ENCODE measurements at places on chromosomes 12 and 14.

DNA sequence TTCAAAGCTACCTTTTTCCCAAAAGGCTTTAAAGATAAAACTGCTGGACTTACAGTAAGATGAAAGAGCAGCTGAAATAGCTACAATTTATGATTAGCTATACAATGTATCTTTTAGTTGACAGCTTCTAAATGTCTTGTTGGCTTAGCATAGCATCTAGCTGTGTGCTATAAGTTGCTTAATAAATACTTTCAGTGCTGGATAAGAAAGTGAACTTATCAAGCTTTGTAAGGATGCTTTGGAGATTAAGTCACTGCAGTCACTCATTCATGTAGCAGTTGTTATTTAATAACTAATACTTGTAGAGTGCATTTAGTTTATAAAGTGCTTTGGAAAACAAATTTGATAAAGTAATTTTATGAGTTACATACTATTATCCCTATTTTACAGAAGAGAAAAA is 14.6 kb downstream of the CFAP54 start:
- no peak for DNase-seq

- DNase-seq, result no peak
Observed at GRCh38 chr12:53657041-53657440, 18.8 kb downstream of the ATP5MC2 start.

DNA sequence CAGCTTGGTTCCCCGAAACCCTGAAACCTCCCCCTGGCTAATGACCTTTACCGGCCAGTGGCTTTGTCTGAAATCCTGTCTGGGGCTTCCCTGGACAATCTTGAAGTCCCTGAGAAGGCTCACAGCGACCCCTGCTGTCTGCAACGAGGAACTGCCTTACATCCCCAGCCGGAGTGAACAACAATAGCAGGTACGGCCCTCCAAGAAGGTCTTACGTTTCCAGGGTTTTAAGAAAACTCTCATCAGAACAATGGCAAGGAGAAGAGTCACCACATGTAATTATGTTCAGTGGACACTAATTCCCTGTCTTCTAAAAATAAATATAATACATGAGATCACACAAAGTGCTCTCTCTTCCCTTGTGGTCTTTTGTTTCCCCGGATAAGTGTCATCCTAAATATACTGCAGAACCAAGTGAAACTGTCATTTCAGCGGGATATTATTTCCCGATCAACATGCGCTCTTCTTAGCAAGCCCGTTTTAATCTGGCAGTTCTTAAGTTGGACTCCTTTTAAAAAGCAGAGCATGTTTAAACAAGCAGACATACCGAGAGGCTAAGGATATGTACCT is 53.3 kb downstream of the RBM19 start:
- peak; percentile 13 for DNase-seq

GRCh38 chr12:78864403-78864869 is at the start of gene SYT1:
TSS of gene SYT1 (plus strand) at chr12:78864774.
- DNase-seq, result no peak

DNA sequence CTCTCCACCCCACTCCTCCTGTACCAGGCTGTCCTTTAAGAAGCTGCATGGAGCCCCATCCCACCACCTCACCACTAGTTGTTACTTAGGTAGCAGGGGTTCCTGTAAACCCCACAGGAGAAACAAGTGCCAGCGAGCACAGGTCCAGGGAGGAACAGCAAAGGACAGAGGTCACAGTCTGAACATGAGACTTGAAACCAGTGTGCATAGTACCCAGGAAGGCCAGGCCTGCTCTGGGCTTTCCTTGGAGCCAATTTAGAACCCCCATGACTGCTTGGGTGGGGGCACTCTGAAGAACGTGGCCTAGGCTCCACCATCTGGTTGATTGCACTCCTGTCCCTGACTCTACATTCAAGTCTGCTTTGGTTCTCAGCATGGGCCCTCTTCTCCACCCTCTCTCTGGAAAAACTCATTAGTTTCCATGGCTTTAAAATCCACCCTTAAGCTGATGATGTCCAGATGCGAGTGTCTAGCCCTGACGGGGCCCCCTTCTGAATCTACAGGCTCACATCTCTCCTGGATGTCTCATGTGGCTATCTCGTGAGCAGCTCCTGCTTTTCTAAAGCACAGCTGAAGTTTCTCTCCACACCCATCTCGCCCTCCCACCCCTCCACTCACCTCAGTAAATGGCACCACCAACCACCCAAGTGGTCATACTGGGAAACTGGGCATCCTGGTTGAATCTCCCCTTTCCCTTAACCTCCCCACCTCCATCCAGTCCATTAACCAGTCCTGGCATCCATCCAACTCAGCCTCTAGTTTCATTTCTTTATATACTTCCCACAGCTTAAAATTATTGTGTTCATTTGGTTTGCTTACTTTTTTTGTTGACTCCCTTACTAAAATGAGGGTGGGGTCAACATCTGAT is 8.4 kb downstream of the KRT3 start:
- DNase-seq, result no peak

DNA sequence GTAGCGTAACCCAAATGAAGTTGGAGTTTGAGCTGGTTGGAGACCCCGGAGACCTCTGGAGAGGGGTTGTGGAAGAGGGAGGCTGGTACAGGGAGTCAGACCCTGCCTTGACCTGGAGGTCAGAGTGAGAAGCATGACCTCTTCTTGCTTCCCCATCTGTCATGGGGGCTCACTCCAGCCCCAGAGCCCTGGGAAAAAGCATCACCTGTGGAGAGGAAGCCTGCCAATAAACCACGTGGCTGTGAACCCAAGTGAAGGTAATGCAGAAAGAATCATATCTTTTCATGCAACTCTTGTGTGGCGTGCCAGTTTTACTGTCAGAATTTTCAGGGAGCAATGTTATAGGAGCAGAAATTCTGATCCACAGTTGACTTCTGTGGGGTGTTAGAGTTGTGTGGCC is 178.5 kb upstream of the PRICKLE1 start:
- DNase-seq, result no peak

DNA sequence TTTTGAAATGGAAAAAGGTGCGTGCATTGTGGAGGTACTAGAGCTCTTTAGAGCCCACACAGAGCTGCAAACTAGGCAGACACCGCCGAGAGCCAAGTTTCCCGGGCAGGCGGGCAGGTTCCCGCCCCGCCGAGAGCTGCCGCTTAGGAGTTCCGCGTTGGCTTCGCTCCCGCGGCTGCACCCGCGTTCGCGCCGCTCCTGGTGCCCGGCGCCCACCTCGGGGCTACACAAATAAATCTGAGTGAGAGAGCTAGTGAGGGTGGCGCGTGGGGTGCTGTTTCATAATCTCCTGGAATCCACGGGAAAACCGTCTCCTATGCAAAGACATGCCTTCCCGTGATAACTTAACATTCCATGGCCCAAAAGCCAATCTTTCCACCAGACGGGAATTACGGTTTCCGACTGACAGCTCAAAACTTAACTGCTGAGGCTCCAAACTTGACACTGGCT is 645 bp downstream of the KITLG start:
- no peak for DNase-seq

- no peak for DNase-seq
Observed at GRCh38 chr14:75928690-75929181, 53.1 kb downstream of the TGFB3 start.

GRCh38 chr14:62369919-62370560 is 607.8 kb downstream of the SNAPC1 start:
- no peak for DNase-seq

- no peak for DNase-seq
Observed at GRCh38 chr12:125160281-125160955, 95.2 kb downstream of the AACS start.

GRCh38 chr12:76470028-76470939 is 89.3 kb downstream of the OSBPL8 start:
- no peak for DNase-seq

DNA sequence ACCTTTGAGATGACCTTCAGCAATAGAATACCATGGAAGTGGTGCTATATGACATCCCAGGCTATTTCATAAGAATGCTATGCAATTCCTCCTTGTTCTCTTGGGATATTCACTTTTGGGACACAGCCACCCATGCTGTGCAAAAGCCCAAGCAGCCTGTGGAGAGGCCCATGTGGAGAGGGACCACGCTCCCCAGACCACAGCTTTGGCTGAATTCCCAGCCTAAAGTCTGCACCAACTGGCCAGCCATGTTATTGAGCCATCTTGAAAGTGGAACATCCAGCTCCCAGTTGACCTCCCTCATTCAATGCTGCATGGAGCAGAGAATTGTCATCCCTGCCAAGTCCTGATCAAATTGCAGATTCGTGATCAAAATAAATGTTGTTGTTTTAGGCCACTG is 275.1 kb downstream of the SUDS3 start:
- DNase-seq, result no peak

GRCh38 chr14:30638926-30639325 is 16.8 kb downstream of the SCFD1 start:
- DNase-seq, result no peak

DNA sequence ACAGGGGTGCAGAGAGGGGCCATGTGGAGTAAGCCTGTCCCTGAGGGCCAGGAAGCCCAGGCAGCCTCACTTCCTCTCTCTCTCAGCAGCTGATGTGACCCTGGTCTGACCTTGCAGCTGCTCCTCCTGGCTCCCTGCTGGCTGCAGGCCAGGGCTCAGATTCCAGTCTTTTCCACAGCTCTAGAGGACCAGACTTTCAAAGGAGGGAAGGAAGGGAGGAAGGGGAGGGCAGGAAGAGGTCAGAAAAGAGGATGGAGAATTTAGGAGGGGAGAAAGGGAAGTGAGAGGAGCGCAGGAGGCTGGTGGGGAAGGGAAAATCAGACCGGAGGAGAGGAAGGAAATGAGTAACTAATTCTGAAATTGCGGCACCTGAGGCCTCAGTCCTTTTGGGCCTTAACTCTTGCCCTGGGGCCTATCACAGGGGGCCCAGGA is 40.9 kb upstream of the VASH1 start:
- no peak for DNase-seq

DNA sequence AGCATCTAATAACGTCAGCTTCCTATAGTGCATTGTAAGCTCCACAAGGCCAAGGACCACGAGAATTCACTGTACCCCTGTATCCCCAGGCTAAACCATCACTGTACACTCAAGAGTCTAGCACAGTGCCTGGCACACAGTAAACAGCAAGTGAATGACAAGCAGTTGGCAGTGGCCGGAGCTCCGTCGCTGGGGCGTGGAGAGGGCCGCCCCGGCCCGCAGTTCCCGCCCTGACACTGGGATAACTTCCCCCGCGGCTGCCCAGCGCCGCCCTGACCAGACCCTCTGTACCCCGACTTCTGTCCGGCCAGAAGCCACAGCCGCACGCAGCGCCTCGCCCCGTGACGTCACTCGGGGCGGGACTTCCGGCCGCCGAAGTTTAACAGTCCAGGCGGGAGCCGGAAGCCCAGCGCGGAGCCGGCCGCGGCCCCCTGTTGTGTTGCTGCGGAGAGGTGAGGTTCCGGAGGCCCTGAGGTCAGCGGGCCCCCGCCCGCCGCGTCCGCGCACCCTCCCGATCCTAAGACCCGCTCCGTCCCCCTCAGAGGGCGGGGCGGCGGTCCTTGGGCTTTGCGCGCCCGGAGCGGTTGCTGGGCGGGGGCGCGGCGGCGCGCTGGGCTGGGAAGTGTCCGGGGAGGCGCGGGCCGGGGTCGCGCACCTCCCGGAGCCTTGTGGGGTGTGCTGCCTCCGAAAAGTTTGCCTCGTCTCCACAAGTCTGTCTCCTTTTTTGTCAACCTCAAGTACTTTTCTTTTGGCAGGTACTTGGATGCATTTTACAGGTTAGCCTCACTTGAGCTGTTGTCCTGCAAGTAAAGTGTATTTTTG is at the start of gene NEDD1:
TSS of gene NEDD1 (plus strand) at position 409 of the 822 bp plus-strand sequence. CDS start 2,503 bp downstream, outside the sequence.
- peak; percentile 61 for DNase-seq

GRCh38 chr14:101521473-101521915 is 39.8 kb upstream of the DIO3 start:
- no peak for DNase-seq

DNA sequence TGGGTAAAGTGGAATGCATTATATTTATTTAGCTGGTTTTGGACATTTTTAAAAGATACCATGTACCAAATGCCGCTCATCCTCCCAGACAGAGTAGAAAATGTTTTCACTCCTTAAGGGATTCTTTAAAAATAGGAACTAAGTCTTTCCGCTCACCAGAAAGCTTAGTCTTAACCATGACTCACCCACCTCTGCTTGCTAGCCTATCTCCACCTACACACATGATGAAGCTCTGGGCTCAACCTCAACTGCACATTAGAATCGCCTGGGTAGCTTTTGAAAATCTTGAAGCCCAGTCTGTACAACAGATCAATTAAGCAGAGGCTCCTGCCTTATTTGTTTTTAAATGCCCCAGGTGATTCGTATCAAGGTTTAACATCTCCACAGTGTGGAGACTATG is 260.5 kb downstream of the NEDD1 start:
- DNase-seq, result no peak

GRCh38 chr12:41512497-41512896 is 324.4 kb downstream of the PDZRN4 start:
- no peak for DNase-seq

- DNase-seq, result no peak
Observed at GRCh38 chr14:103205541-103205906, 82.3 kb downstream of the TNFAIP2 start.

DNA sequence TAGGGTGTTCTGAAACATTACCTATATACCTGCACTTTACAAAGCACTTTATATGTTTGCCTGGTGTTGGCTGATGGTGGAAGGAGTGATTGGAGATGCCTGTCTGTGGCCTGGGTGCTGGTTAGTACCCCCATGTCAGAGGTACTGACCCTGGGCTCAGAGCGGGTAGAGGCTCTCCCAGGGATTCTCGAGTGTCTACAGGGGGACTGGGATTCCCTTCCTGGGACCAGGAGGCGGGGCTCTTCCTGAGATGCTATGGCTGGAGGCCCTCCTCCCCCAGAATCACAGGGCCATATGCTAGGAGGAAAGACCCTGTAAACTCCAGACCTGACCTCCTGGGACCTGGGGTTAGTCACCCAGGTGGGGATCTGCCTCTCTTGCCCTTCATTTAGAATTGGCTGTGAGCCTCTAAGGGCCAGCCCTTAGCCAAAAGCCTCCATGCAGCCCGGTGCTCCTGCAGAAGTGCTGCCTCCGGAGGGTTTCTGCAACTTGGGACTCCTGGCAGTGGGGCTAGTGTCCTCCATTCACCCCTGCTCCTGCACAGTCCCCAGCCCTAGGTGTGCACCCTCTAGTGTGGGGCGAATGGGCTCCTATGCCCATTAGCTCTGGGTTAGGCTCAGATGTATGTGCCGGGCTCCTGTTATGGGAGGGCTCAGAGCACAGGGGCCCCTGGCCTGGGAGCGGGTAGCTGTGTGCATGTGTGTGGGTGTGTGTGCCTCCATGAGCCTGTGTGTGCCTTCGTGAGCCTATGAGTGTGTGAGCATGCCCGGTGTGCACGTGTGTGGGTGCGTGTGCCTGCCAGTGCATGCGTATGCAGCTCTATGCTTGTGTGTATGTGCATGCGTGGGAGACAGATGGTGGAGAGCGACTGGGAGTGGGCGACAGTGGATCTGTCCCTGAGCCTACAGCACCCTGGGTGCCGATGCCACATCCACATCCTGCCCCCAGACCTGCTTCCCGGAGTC is 36.6 kb downstream of the RTL1 start:
- no peak for DNase-seq

- DNase-seq, result no peak
Observed at GRCh38 chr12:52418576-52419110, 12.5 kb upstream of the KRT82 start.

GRCh38 chr12:51676875-51677274 is 85.8 kb downstream of the SCN8A start:
- DNase-seq, result no peak

DNA sequence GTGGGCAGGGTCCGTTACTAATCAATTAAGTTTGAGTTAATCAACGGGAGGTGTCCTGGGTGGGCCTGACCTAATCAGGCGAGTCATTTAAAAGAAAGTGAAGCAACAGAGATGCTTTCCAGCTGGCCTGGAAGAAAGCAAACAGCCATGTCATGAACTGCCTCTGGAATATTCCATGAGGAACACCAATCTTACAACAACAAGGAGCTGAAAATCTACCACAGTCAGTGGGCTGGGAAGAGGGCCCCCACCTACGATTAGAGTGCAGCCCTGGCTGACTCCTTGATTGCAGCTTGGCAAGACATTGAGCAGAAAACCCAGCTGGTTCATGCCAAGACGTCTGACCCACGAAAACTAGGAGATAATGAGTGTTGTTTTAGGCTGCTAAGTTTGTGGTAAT is 56.2 kb downstream of the SSPN start:
- DNase-seq, result no peak
